Foreskin keratinocyte (primary cell): ENCODE measurements at places on chromosomes 3 and 15.

DNA sequence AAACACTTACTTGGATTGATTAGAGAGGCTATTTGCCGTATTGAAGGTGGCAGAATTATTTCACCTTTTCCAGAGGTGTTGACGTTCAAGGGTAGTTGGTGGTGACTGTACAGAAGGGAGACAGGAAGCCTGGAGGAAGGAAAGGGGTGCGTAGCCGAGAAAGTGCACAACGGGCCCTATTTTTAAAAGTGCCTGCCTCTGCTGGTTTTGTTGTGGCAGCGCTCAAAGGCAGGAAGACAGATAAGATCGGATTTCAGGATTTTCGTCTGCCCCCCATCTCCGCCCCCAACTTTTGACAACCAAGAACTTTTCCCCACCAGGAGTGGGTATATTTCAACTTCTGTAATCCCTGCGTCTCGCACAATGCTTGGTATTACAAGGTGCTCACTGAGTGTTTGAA, 38.5 kb downstream of the SMAD3 start:
- DNase-seq = no peak

- DNase-seq = no peak
Measured at GRCh38 chr15:50593761-50594160, 47.3 kb upstream of the USP50 start.

DNA sequence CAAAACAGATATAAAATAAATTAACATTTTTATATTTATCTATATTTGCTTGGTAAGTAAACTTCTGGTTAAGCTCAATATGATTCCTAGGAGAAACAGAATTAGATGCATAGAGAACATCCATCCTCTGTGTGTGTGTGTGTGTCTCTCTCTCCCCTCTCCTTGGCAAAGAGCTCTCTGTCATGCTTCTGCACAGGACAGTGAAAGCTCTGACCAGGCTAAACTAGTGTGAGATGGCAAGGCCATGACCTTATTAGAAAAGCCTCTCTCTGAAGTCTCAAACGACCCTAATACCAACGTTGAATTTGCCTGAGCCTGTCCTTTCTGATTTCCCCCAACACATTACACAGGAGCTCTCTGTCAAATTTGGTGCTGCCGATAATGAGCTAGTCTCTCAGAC, 746.0 kb downstream of the VGLL3 start:
- no peak for DNase-seq

DNA sequence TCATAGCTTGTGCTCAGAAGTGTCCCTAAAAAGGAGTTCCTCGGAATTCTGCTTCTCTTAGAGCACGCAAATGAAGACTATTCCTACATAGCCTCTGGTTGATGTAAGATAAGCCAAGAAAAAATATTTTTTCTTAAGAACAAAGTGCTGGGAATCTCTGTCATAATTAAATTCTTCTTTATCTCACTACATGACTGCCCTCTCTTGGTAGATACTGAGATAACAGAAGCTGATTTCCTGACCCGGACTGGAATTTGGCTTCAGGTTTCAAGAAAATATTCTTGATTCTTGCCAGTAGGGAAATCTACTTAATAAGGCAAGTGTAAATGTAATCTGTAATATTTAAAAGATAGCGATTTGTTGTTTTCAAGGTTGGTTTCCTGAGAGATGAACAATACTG, 31.3 kb upstream of the SETMAR start:
- no peak for DNase-seq

- no peak for DNase-seq
Measured at GRCh38 chr15:47951781-47952180, 169.0 kb upstream of the SLC24A5 start.

DNA sequence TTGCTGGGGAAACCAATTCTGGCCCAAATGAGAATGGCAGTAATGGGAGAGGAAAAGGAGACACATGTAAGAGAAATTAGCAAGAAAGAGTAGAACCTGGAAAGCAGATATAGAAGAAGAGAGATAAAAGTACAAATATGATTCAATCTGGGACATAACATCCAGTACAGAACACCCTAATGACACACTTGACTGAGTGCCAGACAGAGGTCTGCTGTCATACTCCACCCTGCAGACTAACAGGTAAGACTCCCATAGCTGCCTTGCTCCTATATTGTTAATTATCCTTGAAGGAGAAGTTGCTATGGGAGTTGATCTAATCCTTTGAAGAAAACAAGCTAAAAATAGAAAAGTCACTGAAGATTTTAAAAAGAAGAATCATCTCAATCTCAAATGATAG, 21.1 kb downstream of the CCPG1 start:
- peak; percentile 40 for DNase-seq

DNA sequence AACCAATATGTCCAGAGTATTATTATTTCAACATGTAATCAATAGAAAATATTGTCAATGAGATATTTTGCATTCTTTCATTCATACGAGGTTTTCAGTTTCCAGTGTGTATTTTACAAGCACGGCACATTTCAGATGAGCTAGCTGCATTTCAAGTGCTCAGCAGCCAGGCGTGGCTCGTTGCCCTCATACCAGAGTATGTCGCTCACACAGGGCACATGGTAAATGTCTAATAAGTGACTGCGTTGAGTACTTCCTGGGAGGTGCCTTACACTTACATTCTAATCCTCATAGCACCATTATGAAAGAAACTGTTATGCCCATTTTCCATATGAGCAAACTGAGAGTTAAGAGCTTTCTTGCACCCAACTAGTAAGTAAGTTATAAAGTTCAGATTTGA, 47.4 kb downstream of the TMEM266 start:
- DNase-seq = no peak

- DNase-seq = peak; percentile 60
Measured at GRCh38 chr3:190718671-190719070, 143.8 kb downstream of the GMNC start.

- peak; percentile 36 for DNase-seq
Measured at GRCh38 chr15:64249883-64250575, 87.2 kb upstream of the PPIB start.

DNA sequence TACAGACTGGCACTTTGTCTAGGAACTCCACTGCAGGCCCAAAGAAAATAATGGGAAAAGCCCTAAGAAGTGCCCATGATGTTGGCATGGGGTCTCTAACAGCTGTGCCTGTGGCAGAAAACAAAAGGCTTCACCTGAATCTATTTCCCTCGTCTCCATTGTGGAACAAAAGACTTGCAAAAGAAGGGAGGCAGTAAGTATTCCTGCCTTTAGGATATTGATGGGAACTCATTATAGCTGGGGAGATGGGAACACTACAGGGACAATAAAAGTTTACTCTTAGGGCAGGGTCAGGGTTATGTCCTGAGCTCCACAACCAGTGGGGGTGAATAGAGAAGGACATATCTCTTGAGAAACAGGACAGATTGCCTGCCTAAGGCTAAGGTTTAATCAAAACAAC, 930.6 kb upstream of the EPHA6 start:
- DNase-seq = no peak

DNA sequence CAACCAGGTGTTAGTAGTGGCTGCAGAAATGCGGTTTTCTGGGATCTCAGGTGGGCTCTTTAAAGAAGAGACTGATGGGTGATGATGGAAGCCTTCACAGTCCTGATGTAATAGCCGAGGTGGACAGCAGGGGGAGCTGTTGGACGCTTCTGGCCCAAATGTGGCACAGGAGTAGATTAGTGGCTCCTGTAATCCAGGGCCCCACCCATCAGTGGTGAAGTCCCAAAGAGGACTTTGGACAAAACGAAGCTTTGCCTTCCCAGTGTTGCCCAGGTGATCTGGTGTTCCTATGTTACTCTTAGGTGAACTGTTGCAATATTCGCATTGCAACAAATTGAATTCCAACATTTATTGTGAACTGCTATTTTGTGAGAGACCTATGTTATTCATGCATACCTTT, 31.8 kb upstream of the MYZAP start:
- DNase-seq = peak; percentile 45

- DNase-seq = no peak
Measured at GRCh38 chr3:108566599-108566998, 22.6 kb downstream of the CIP2A start.

DNA sequence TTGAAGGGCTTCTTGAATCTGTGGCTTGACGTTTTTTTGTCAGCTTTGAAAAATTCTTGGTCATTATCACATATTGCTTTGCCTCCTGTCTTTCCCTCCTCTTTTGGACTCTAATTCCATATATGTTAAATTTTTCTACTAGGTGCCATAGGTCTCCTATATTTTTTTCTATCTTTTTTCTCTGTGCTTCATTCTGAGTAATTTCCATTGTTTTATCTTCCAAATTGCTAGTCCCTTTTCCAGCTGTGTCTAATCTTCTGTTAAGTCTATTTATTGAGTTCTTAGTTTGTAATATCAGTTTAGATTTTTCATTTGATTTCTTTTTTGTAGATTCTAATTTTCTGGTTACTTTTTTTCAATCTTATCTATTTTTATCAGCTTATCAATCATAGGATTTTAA, 53.7 kb downstream of the CHST2 start:
- no peak for DNase-seq

GRCh38 chr3:156763931-156764720, 62.0 kb upstream of the LEKR1 start:
- DNase-seq = no peak

DNA sequence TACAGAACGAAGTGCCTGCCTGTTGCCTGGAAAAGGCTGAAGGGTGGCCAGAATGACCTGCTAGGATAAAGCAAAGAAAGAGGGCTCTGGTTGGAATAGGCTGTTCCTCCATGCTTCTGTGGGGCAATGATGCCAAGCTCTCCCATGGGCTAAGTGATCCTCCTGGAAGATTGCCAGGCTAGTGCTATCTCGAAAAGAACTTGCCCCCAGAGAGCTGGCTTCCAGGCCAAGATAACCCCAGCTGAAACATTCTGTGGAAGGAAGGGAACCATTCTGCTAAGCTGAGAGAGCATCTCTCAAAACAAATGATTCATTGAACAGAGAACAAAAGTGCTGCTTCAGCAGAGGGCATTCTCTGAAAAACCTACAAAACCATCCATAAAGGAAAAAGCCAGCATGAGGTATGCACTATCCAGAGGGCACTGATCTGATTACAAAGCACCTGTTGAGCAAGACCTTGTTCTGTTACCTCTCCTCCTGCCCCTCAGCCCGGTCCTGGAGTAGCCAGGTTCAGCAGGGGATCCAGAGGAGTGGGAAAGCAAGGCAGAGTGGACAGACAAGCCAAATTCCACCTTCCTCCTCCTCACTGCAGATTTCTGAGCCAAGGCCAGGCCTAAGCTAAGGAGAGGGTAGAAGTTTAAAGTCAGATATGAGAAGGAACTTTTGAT, 31.9 kb upstream of the SPRED1 start:
- DNase-seq = no peak

GRCh38 chr3:56923526-56924224, 121.9 kb upstream of the ARHGEF3 start:
- peak; percentile 63 for DNase-seq

DNA sequence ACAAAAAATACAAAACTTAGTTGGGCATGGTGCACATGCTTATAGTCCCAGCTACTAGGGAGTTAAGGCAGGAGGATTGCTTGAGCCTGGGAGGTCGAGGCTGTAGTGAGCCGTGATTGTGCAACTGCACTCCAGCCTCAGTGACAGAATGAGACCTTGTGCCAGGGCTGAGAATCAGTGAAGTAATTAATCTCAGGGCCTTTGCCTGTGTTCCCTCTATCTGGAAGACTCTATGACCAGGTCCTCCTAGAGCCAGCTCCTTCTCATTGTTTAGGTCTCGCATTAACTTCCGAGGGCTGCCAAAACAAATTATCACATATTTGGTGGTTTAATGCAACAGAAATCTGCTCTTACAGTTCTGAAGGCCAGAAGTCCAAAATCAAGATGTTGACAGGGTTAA, 41.4 kb upstream of the FLNB start:
- DNase-seq = no peak

DNA sequence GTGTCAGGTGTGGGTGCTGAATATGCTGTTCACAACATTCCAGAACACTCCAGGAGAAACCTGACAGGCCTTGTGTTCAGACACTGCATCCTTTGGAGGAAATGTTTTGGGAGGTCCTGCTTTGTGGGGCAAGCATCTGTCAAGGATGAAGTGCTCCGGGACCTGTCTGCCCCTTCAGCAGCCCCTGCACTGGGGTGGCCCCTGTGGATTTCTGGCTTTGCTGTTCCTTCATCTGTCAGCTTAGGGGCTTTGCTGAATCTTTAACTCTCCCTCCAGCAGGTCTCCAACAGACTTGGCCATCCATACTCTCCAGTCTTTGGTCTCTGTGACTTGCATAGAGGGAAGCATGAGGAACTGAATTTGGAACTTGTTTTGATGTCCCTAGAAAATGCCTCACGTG, 3.1 kb downstream of the PRR23E start:
- DNase-seq = no peak

GRCh38 chr3:182911782-182912111, 68.6 kb downstream of the DCUN1D1 start:
- DNase-seq = peak; percentile 29

DNA sequence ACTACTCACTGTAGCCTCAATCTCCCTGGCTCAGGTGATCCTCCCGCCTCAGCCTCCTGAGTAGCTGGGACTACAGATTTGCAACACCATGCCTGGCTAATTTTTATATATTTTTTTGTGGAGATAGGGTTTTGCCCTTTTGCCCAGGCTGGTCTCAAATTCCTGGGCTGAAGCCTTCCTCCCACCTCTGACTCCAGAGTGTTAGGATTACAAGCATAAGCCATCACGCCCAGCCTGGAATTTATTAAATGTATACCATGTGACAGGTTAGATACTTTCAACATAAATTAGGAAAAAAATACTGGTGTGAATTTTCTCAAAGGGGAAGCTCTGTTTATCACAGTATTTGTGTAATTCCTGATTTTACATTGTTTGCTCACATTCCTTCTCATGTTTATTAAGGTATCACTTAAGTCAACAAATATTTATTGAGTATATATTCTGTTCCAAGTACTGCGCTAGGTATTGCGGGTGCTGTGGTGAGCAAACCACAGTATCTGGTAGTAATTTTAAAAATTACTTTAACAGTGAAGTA, 24.8 kb downstream of the PPP4R2 start:
- DNase-seq = no peak

- no peak for DNase-seq
Measured at GRCh38 chr3:34294240-34294639, 495.8 kb downstream of the PDCD6IP start.

DNA sequence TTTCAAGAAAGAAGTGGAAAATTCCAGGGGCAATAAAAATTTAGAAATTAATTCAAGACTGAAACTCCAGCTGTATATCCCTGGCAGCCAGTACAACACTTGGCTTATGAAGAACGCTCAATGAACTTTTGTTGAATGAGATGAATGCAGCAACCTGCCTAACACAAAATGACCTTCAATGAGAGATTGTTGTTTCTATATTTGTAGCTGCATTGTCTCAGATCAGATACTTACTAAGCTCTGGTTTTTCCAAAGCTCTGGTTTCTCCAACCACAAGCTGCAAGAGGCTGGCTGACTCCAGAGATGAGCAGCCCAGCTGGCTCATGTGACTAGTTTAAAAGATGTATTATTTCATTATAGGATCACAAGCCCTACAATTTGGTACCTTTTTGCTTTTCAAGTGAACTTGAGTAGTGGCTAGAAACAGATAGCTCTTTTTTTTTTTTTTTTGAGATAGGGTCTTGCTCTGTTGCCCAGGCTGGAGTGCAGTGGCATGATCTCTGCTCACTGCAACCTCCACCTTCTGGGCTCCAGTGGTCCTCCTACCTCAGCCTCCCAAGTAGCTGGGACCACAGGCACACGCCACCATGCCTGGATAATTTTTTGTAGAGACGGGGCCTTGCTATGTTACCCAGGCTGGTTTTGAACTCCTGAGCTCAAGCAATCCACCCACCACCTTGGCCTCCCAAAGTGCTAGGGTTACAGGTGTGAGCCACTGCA, 57.4 kb downstream of the UMPS start:
- DNase-seq = no peak
